ENCODE measurements at places on chromosomes 16 and 17. TPM values are rescaled to one million over a fixed set of nuclear protein-coding genes. Genes with fewer than 3 reads are reported as not detected.

The CRLF3 gene
- total RNA-seq: 13.4 TPM

The PRSS33 gene
- not detected for total RNA-seq

The RANBP10 gene
- 15.5 TPM for total RNA-seq

The TERB1 gene
- not detected for total RNA-seq

The C1QL1 gene
- total RNA-seq: not detected

The ZSCAN10 gene
- total RNA-seq: not detected

The IGSF6 gene
- not detected for total RNA-seq

The TNFRSF17 gene
- total RNA-seq: not detected

The SPAG5 gene
- 18.6 TPM for total RNA-seq

The TMEM220 gene
- total RNA-seq: 9.4 TPM

The SRCIN1 gene
- not detected for total RNA-seq

The MEFV gene
- total RNA-seq: not detected

The HBA1 gene
- not detected for total RNA-seq

The CYB5B gene
- 165 TPM for total RNA-seq

The HSBP1 gene
- 25.0 TPM for total RNA-seq

The PLK1 gene
- total RNA-seq: 25.0 TPM

The HOXB7 gene
- 39.4 TPM for total RNA-seq

The TBL3 gene
- total RNA-seq: 59.4 TPM

The TRIM47 gene
- total RNA-seq: 98.8 TPM

The KRT12 gene
- total RNA-seq: not detected

The NOG gene
- total RNA-seq: 64.4 TPM

The BBS2 gene
- 37.5 TPM for total RNA-seq

The CLEC19A gene
- not detected for total RNA-seq

The MYL4 gene
- 1.1 TPM for total RNA-seq

The KRTAP16-1 gene
- not detected for total RNA-seq

The TEX19 gene
- not detected for total RNA-seq

The CLEC18B gene
- total RNA-seq: not detected

The NR1D1 gene
- total RNA-seq: 5.1 TPM

The RAI1 gene
- total RNA-seq: 38.1 TPM

The DNAH9 gene
- total RNA-seq: not detected

The FOXF1 gene
- 11.6 TPM for total RNA-seq

The SULT1A2 gene
- total RNA-seq: not detected

The TAC4 gene
- total RNA-seq: not detected

The SLC16A13 gene
- total RNA-seq: 7.9 TPM

The ABCC6 gene
- 0.10 TPM for total RNA-seq

The OSBPL7 gene
- total RNA-seq: 14.4 TPM

The CCDC137 gene
- 22.8 TPM for total RNA-seq

The PYY gene
- total RNA-seq: not detected

The ITGB3 gene
- 111 TPM for total RNA-seq

The TBC1D28 gene
- not detected for total RNA-seq

The RAP1GAP2 gene
- 5.1 TPM for total RNA-seq

The WFIKKN1 gene
- total RNA-seq: 0.06 TPM

The MEIOB gene
- total RNA-seq: 0.10 TPM

The ANKS3 gene
- 15.5 TPM for total RNA-seq

The MMP15 gene
- 41.2 TPM for total RNA-seq

Measured in glomerular endothelial cell (primary cell).